ENCODE measurements at places on chromosomes 1 and 21. TPM values are rescaled to one million over a fixed set of nuclear protein-coding genes. Genes with fewer than 3 reads are reported as not detected.

The MRPL20 gene
- total RNA-seq: 60.1 TPM

The FAAH gene
- 22.2 TPM for total RNA-seq

The APCS gene
- 0.46 TPM for total RNA-seq

The TNFRSF1B gene
- total RNA-seq: 52.0 TPM

The AMY1A gene
- total RNA-seq: 2.1 TPM

The SNRPE gene
- total RNA-seq: 43.4 TPM

The CD52 gene
- total RNA-seq: 238 TPM

The OR2T35 gene
- not detected for total RNA-seq

The NUDT17 gene
- 3.9 TPM for total RNA-seq

The PRR9 gene
- total RNA-seq: not detected

DNA sequence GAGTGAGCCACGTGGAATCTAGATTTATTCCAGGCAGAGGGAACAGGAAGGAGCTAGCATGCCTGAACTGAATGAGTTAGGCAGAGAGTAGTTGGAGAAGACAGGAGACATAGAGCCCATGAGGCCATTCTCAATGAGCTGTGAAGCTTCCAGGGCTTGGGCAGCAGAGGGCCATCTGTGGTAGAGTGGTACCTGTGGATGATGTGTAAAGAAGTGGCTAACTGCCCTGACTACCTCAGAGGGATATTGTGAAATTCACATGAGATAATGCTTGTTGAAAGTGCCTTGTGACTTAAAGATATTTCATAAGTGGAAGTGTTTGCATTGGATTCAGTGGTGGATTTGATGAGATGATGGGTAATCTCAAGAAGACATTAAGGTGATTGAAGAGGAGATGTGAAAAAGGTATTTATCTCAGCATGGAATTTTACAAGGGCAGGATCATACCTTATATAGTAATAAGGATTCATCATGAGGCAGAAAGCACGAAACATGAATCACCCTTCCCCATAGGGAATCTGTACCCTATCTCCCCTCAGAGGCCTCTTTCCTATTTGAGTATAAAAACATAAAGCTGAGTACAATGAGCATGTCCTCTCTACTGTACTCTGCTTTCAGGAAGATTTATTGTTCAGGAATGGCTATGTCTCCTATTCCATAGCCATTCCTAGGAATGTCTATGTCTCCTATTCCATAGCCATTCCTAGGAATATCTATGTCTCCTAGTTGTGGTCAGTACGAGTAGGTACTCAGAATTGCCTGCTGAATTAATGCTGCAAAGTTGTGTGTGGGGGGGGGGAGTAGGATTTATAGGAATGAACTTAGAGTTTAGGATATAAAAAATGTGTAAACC, 146.8 kb downstream of the PAPPA2 start:
- no peak overlapping the region for H3K4me3 ChIP-seq
- H3K36me3 ChIP-seq: no peaks in the 10 kb centered on the region
- H3K27me3 ChIP-seq: no peaks in the 10 kb centered on the region
- DNase-seq: no peak

DNA sequence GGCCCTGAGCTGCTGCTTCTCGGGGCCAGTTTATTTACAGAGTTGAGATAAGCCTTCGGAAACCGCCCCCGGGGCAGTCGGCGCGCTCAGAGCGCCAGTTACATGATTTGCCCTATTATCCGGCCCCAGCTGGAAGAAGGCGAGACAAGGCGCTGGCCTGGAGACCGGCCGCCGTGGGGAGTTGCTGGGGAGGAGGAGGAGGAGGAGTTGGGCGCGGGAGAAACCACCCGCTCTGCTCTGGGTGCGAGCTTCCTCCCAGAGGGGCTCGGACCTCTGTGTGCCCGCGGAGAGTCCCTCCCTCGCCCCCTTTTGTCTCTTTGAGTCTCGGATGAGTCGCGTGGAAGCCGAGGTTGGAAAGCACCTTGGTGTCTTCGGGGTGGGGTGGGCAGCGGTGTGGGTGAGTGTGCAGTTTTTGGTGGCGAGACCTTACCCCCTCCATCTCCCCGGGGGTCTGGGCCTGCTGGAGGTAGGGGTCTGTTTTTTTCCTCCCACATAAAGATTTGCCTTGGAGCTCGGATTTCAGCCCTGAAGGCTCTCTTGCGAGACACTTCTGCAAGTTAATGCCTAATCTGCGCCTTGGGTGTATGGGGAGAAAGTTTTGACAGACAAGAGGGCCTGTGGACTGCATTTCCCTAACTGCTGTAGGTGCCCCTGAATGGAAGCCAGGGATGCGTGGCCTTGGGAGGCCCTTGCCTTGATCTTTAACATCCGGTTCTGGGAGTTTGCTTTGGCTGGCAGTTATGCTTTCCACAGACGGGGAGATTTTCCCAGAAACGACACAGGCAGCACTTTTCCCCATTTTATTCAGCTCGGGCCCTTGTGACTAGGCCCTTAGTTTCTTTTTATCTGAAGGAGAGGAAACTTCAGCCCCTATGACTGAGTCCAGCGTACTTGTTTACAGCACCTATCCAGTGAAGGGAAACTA, 80.0 kb downstream of the NDUFS5 start:
- DNase-seq: peak; percentile 71
- H3K27ac ChIP-seq: peak overlapping the region; percentile 97
- H3K27me3 ChIP-seq: no peaks in the 10 kb centered on the region
- peak overlapping the region; percentile 88 for H3K4me3 ChIP-seq

DNA sequence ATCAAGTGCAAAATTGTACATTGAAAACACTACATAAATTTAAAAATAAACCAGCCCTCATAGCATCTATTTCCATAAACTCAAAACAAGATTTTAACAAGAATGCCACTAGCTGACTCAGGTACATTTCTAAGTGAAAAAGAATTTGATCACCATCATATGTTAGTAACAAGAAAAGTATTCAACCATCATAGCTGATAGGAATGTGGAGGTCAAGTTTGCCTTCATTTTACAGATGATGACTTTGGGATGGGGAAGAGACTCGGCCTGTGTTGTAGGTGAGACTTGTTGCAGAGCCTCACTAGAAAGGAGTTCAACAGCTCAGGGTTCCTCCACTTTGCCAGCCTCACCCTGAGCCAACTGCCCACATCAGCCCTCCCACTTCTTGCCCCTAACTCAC, 318.8 kb upstream of the FAM78B start:
- H3K36me3 ChIP-seq: no peaks in the 10 kb centered on the region
- H3K27ac ChIP-seq: no peak overlapping the region
- H3K4me3 ChIP-seq: no peak overlapping the region
- no peak for DNase-seq
- no peaks in the 10 kb centered on the region for H3K27me3 ChIP-seq
- no peaks in the 10 kb centered on the region for H3K4me1 ChIP-seq

GRCh38 chr1:69252696-69253095, 315.0 kb upstream of the LRRC7 start:
- no peak overlapping the region for H3K4me3 ChIP-seq
- H3K4me1 ChIP-seq: no peaks in the 10 kb centered on the region
- H3K36me3 ChIP-seq: no peaks in the 10 kb centered on the region
- no peaks in the 10 kb centered on the region for H3K27me3 ChIP-seq

DNA sequence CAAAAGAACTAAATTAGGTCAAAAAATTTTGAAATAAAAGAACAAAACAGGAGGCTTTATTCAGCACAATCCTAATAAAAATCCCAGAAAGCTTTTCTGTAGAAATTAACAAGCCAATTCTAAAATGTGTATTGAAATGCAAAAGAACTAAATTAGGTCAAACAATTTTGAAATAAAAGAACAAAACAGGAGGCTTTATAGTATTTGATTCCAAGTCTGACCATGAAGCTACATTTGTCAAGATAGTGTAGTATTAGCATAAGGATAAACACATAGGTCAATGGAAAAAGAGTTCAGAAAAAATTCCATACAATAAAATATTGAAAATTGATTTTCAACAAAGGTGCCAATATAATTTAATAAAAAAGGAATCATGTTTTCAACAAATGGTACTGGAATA, 10.8 kb downstream of the LRRC40 start:
- DNase-seq: no peak
- no peaks in the 10 kb centered on the region for H3K27me3 ChIP-seq
- no peaks in the 10 kb centered on the region for H3K36me3 ChIP-seq

GRCh38 chr1:222523852-222524251, 24.1 kb downstream of the HHIPL2 start:
- no peaks in the 10 kb centered on the region for H3K4me1 ChIP-seq
- no peaks in the 10 kb centered on the region for H3K36me3 ChIP-seq
- no peaks in the 10 kb centered on the region for H3K27me3 ChIP-seq
- no peak overlapping the region for H3K4me3 ChIP-seq

- no peaks in the 10 kb centered on the region for H3K27me3 ChIP-seq
- no peaks in the 10 kb centered on the region for H3K4me1 ChIP-seq
- no peak overlapping the region for H3K27ac ChIP-seq
- DNase-seq: no peak
These were observed 6.5 kb upstream of the PACC1 start for GRCh38 chr1:212421165-212421564.

DNA sequence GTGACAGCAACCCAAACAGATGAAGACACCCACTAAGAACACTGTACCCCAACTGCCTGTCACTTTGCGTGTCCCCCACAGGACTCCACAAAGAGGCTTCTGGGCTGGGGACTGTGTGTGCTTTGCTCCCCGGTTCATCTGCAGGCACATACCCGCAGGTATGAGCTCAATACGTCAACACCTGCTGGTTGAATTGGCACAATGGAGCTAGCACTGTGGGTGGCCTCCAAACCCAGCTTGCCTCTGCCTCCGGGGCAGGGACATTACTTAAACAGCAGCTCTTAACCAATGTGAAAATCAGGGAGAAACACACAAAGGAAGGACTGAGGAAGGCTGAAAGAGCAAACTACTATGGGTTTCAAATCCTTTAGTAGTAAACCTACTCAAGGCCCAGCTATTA, 140.2 kb upstream of the TIAM1 start:
- no peak overlapping the region for H3K27ac ChIP-seq
- no peak overlapping the region for H3K4me3 ChIP-seq
- DNase-seq: no peak
- no peaks in the 10 kb centered on the region for H3K36me3 ChIP-seq

- no peak overlapping the region for H3K4me3 ChIP-seq
- no peaks in the 10 kb centered on the region for H3K4me1 ChIP-seq
- H3K27me3 ChIP-seq: no peaks in the 10 kb centered on the region
- H3K27ac ChIP-seq: no peak overlapping the region
- H3K36me3 ChIP-seq: no peaks in the 10 kb centered on the region
- no peak for DNase-seq
These were observed 35.3 kb upstream of the ACTL8 start for GRCh38 chr1:17719874-17720273.

- H3K4me3 ChIP-seq: no peak overlapping the region
- no peaks in the 10 kb centered on the region for H3K27me3 ChIP-seq
- H3K36me3 ChIP-seq: peaks cover 32% of the 10 kb centered on the region
- peak overlapping the region; percentile 97 for H3K27ac ChIP-seq
These were observed 7.4 kb downstream of the IRF2BP2 start for GRCh38 chr1:234602334-234603220.

GRCh38 chr1:201381130-201381529, 3.6 kb upstream of the TNNT2 start:
- no peak overlapping the region for H3K27ac ChIP-seq
- DNase-seq: peak; percentile 87
- peaks cover 37% of the 10 kb centered on the region for H3K4me1 ChIP-seq

GRCh38 chr21:38352536-38353219, 95.9 kb downstream of the KCNJ15 start:
- H3K27me3 ChIP-seq: no peaks in the 10 kb centered on the region
- H3K36me3 ChIP-seq: no peaks in the 10 kb centered on the region
- peak; percentile 76 for DNase-seq
- peak overlapping the region; percentile 40 for H3K27ac ChIP-seq
- H3K4me1 ChIP-seq: peaks cover 26% of the 10 kb centered on the region
- no peak overlapping the region for H3K4me3 ChIP-seq

DNA sequence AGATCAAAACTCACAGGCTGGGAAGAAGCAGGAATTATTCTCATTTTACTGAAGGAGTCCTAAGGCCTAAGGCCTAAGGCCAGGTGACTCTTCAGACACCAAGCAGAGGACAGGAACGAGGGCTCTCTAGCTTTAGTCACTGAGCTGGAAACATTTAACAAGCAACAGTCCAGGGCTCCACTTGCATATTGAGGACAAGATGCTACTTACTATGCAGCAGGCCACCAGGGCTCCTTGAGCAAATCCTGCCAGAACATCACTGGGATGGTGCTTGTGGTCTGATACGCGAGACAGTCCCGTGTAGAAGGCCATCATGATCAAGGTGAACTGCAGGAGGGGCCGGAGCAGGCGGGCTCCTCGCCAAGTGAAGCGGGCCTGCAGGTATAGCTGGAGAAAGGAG, 67.6 kb downstream of the PLPP3 start:
- H3K4me3 ChIP-seq: no peak overlapping the region
- DNase-seq: no peak
- H3K4me1 ChIP-seq: peaks cover 29% of the 10 kb centered on the region

- no peak overlapping the region for H3K27ac ChIP-seq
- no peaks in the 10 kb centered on the region for H3K27me3 ChIP-seq
- H3K36me3 ChIP-seq: no peaks in the 10 kb centered on the region
- H3K4me1 ChIP-seq: no peaks in the 10 kb centered on the region
- no peak overlapping the region for H3K4me3 ChIP-seq
These were observed 359.0 kb downstream of the RGS7 start for GRCh38 chr1:240998024-240998423.
